Motor neuron (in vitro differentiated cells): ENCODE measurements at places on chromosomes 11 and 22.

DNA sequence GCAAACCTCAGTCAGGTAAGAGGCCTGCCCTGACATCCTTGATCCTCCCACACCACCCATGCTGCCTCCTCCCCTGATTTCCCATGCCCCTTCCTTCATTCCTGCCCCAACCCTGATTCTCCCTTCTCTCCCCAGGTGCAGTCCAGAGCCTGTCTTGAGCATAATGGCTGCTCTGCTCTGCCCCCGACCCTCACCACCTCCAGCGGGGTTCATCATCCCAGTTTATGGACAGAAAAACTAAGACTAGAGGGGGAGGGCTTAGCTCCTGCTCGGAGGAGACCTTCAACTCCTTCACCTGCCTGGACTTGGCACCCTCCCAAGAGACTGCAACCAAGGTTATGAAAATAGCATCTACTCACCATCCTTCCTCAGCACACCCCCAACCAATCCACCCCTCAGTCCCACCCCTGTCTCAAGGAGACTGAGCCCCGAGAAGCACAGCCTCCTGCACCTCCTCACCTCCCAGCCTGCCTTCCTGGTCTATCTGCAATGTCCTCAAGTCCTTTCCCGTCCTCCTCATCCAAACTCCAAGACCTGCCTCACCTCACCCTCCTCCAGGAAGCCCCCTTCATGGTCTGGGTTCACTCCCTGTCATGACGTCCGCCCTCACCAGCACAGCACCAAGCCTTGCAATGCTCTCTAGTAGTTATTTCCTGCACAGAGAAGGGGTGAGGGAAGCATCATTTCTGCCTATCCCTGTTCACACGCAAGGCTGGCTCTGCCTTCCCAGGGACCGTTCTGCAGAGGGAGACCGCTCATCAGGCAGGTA is 103.1 kb downstream of the PDE2A start:
- ATAC-seq: no peak

GRCh38 chr22:36595940-36596339 is 67.0 kb upstream of the EIF3D start:
- ATAC-seq: peak; percentile 48

- no peak for ATAC-seq
Observed at GRCh38 chr11:48013269-48013901, 33.0 kb downstream of the PTPRJ start.

DNA sequence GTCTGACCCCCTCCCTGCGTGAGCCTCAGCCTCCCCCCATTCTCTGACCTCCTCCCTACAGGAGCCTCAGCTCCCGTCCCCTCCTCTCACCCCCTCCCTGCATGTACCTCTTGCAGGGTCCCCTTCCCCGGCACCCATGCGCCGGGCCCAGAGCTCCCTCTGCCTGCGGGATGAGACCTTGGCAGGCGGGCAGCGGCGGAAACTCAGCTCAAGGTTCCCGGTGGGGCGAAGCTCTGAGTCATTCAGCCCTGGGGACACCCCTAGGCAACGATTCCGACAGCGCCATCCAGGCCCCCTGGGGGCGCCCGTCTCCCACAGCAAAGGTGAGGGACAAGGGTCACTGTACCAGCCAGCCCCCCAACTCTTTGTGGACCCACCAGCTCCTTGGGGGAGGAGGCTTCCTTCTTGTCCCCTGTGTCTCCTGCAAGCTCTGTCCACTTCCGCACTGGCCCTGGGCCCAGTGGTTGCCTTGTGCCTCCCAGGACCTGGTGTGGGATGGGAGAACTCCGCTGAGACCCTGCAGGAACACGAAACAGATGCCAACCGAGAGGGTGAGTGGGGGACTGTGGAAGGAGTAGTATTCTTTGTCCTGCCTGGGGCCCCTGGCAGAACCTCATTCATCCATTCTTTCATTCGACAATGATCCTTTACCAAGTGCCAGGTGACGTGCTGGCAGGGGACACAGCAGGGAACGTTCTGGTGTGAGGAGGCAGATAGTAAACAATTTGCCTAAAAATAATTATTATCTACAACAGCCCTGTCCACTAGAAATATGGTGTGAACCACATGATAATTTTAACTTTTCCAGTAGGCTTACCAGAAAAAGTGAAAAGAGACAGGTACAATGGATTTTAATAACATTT is 3.7 kb upstream of the RPS6KA4 start:
- ATAC-seq: peak; percentile 41

- no peak for ATAC-seq
Observed at GRCh38 chr11:99065121-99065520, 44.4 kb downstream of the CNTN5 start.

GRCh38 chr11:130000552-130001176 is 2.0 kb downstream of the PRDM10 start:
- no peak for ATAC-seq

DNA sequence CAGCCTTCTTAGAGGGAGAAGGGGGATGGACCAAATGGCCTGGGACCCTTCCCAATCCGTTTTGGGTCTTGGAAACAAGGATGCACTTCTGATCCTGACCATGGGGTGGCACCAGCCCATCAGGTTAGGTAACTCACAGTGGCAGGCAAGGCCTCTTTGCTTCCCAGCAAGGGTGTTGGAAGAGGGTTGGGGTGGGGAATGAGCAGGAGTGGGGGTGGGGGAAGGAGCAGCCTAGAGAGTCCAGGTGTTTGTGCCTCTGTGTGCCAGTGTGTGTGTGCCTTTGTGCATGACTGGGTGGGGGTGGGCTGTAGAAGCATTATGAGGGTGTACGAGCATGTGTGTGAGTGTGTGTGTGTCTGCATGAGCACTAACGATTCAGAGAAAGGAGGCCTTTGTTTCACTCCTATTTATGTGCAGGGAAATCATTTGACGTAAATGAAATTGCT is 213.1 kb downstream of the INSC start:
- ATAC-seq: peak; percentile 90

DNA sequence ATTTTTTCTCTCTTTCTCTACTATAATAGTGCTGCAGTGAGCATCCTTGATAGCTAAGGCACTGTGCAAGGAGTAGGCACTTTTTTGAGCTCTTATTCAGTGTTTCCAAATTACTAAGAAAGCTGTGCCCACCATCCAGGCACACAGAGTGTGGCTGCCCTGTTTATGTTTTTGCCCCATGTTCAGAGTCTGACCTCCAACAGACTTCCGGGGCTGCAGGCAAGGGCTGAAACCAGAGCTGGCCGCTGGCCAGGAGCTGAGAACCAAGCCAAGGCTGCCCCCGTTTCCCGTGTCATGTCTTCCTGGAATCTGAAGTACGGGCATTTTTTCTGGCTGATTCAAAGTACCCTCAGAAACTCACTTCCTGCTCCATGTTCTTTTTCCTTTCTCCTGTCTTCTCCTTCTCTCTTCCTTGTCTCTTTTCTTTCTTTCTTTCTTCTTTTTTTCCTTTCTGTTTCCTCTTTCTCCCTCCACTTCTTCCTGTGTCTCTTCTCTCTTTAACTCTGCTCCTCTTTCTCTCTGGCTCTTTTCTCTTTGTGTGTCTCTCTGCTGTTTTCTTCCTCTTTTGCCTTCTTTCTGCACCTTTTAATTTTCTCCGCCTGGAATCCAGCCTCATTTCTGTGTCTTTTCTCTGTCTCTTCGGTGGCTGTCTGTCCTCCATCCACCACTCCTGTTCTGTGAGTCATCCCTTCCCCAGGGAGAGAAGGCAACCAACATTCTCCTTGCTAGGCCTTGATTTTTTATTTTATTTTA is 17.0 kb upstream of the KCTD14 start:
- ATAC-seq: no peak

GRCh38 chr11:14971865-14972580 is at the start of gene CALCA:
Gene CALCA, minus strand, starts transcription at chr11:14972351. Its CDS starts 1,159 bp downstream, at chr11:14971192.
- peak; percentile 46 for ATAC-seq

DNA sequence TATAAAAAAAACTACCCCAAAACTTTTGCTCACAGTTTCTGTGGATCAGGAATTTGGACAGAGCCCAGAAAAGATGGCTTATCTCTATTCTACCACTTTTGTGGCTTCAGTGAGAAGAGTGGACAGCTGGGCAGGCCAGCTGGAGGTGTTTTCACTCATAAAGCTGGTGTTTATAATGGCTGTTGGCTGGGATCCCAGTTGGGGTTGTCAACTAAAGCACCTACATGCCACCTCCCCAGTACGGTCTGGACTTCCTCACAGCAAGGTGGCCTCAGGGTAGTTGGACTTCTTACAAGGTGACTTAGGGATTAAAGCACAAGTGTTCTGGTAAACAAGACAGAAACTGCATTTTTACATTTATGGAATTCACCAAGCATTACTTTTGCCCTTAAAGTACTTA is 171.0 kb downstream of the NELL1 start:
- ATAC-seq: no peak

- ATAC-seq: no peak
Observed at GRCh38 chr11:29452146-29452545, 564.7 kb downstream of the KCNA4 start.

DNA sequence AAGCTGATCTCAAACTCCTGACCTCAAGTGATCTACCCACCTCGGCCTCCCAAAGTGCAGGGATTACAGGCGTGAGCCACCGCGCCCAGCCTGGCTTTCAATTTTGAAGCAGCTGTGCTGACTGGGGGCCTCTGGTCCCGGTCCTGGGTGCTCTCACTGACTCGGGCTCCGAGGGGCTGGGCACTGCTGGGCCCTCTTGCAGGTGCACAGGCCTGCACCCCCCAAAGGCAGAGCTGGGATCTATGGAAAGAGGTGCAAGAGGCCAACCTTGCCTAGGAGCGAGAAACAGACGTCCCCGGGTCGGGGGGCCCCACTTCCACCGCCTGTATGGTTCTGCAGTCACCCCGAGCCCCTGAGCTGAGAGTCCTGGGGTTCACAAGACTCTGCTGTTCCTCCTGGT is 33.2 kb downstream of the KIAA0930 start:
- ATAC-seq: no peak

DNA sequence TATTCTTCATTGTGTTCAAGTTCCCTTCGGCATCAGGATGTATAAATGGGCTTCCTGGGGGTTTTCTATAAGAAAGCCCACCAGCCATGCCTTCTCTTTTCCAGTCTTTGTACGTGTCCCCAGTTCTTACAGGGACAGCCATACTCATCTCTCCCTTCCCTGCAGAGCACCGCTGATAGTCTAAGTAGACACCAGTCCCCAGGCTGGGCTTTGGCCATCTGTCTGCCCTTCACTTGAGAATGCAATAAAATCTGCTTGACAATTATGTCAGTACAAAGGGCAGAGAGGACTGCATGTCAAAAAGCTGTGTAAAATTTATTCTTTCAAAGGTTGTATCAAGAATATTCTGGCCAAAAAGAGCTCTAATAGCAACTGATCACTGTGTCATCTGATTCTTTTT is 27.3 kb downstream of the NTM start:
- ATAC-seq: no peak

GRCh38 chr11:102064316-102064715 is 17.1 kb downstream of the CFAP300 start:
- ATAC-seq: no peak

DNA sequence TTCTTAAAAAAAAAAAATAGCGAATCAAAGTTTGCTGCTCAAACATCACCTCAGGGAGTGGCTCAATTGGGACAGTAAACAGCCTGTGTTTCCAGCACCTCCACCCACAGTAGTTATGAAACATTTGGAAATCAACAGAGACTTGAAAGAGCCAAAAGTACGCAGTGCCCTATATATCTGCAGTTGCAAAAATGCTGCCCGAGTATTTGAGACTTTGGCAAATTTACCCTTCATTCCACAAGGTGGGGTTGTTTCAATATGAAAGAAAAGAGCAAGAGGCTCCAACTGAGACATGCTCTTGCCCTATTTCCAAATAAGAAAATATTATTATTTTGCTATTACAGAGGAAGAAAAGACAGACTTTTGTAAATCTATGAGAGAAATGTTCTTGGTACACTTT is 851.1 kb upstream of the RAG2 start:
- ATAC-seq: no peak

DNA sequence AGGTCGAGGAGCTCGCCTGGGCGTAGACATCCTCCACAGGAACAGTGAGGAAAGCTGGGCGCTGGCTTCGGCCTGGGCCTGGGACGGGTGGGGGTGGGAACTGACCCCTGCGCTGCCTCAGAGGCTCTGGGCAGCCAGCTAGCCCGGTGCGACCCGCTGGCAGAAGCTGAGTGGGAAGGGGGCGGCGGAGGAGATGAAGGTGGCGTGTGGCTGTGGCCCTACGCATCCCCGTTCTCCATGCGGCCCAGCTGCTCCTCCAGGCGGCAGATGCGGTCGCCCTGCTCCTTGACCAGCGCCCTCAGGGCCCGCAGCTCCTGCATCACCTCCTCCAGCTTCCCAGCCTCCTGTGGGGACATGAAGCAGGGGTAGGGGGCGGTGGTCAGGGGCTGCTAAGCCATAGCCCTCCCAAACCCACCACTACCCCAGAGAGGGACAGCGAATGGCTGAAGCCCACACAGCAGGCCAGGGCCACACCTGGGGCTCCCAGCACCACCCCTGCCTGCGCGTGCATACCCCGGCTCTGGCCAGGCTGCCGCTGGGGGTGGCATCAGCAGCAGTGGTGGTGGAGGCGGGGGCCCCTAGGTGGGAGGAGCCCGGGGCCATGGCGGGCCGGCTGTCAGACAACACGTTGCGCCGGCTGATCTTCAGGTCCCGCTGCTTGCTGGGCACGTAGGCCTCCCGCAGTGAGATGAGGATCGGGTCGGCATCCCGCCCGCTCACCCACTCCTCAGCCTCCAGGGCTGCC is 848 bp upstream of the PTPRCAP start:
- no peak for ATAC-seq

- no peak for ATAC-seq
Observed at GRCh38 chr22:46574993-46575910, 37.8 kb upstream of the CELSR1 start.

- ATAC-seq: no peak
Observed at GRCh38 chr11:130603335-130603906, 155.0 kb downstream of the ADAMTS15 start.

- no peak for ATAC-seq
Observed at GRCh38 chr22:24843048-24843447, 37.0 kb downstream of the SGSM1 start.

DNA sequence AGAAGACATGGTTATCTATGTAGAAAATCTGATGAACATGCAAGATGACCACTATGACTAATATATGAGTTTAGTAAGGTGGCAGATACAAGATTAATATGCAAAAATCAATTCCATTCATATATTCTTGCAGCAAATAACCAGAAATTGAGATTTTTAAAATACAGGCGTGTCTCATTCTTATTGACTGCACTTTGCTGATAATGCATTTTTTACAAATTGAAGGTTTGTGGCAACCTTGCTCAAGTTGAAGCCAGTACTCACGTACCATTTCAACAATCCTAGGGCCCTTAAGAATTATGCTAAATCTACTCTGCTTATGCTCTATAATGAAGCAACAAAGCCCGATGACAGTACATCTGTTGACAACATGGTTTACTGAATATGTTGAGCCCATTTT is 104.6 kb downstream of the KCNQ1OT1 start:
- ATAC-seq: no peak

- no peak for ATAC-seq
Observed at GRCh38 chr22:48061726-48062125, 1299.3 kb downstream of the TBC1D22A start.

GRCh38 chr11:91527380-91528030 is 697.1 kb upstream of the FAT3 start:
- ATAC-seq: no peak
